Inflammatory macrophage treated with lipopolysaccharide for 4 hours (primary cell): ENCODE measurements at places on chromosomes 13 and 19.

DNA sequence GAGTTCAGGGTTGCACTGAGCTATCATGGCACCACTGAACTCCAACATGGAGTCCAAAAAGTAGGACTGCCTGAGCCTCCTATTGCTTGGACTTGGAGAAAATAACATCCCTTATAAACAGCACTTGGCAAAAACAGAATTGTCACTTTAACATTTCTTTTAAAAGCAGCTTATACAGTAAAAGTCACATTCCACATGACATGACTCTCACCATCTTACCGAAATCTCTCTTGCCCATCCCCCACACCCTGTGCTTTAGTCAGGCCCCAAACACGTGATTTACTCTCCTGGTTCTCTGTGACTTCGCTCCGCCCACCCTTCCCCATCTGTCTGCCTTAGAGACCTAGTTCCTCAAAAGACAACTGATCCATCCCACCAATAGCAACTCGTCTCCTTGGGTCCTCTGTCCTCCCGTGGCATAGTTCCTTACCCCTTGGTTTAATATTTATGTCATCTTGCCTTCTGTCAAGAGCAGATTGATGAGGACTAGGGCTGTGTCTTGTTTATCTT, 4.6 kb downstream of the SAFB start:
- DNase-seq: peak; percentile 97

DNA sequence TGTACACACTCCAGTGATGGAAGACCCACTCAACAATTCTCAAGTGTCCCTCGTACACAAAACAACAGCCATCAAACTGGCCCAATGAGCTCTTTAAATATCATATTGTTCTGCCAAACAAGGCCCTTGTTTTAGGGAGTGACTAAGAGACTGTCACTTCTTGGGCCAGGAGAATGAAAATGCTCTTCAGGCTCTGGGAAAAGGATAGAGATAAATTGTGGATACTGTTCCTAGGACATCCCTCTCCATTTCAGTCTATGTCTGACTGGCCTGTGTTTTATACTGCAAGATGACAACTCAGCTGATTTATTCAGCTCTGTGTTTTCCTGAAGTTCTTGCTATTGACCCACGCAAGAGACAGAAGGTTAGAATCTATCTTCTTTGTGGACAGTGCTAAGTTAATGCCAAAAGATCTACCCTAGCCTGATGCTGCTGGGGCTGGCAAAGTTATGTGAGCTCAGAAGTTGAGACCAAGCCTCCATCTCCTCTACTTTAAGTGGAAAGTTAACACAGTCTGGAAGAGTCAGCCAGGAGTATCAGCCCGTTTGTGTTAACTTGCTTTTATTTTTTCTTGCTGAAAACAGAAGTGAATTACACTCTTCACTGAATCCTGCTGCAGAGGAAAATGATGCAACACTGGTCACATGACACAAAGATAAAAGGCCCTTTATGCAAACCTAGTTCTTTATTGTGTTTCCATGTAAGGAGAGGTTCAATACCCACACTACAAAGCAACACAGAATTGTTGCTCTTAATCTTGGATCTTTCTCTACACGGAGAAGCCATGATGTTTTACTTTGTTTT, 14.6 kb downstream of the FRY start:
- DNase-seq: peak; percentile 78

GRCh38 chr13:28685892-28686291, 27.0 kb downstream of the POMP start:
- peak; percentile 35 for DNase-seq

DNA sequence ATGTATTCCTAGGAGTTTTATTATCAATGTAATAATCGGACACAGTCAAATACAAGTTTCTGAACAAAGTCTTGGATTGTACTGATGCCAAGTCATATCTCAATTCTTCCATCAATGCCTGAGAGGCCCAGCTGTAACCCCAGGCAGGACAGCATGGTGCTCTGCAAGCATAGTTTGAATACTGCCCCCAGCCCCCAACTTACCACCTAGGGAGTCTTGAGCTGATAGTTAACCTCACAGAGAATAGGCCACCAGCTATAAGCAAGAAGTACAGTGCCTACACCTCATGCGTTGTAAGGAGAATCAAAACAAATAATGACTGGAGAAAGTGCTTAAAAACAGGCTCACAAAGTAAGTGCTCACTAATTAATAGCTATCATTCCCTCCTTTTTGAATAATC, 2.7 kb downstream of the PROSER1 start:
- no peak for DNase-seq

DNA sequence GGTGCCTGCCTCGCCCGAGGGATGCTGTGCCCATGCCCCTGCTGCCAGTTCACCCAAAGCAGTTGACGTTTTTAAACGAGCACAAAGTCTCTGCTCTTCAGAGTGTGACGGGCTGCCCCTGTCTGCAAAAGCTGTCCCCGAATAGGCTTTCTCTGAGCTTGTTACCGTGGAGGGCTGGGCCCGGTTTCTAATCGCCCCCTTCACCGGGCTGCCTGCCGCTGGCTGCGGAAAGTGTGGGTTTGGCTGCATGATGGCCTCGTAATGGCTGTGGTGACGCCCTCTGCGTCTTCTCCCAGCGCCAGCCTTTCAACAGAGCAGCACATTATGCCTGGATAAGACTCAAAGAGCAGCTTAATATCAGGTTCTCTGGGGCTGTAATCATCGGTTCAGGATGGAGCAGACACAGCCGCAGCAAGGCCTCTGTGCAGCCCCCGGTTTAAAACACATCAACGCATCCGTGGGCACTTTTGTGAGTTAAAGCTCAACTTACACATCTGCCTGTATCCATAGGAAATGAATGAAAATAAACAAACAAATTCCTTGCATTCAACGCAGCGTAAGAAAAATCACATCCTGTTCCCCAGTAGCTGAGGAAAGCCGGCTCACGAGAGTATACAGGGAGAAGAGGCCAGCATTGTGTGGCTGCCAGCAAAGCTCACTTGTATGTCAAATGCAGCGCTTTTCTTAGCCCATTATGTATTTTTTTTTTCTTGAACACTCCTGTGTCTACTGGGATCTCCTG, 166.4 kb upstream of the SOX1 start:
- DNase-seq: no peak

GRCh38 chr19:56089344-56089743, 31.8 kb downstream of the ZNF787 start:
- no peak for DNase-seq

DNA sequence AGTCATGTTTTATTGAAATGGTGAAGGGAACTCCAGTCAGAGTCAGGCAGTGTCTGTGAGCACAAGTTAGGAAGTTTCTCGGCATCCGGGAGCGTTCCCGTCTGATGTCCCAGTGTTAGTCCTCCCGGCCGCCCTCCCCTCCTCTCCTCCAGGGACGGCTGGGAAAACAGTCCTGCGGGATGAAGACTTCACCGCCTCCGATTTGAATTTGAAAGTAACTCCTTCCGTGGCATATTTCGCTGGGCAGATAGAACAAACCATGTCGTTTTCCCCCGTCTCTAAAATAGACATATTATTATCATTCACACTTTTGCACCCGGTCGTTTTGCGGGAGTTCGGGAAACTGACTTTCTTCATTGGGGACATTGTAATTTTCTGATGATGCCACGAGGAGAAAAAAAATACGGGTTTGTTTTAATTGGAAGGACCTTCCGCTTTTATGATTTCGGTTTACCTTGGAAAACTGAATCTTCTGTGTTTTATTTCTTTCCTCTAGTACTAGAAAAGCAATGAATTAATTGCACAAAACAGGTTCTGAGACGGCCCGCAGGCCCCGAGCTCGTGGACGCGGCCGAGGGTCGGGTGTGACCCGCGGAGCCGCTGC, 76.6 kb downstream of the ZIC5 start:
- DNase-seq: no peak

- no peak for DNase-seq
Measured at GRCh38 chr19:53980539-53981375, 10.7 kb upstream of the CACNG6 start.

DNA sequence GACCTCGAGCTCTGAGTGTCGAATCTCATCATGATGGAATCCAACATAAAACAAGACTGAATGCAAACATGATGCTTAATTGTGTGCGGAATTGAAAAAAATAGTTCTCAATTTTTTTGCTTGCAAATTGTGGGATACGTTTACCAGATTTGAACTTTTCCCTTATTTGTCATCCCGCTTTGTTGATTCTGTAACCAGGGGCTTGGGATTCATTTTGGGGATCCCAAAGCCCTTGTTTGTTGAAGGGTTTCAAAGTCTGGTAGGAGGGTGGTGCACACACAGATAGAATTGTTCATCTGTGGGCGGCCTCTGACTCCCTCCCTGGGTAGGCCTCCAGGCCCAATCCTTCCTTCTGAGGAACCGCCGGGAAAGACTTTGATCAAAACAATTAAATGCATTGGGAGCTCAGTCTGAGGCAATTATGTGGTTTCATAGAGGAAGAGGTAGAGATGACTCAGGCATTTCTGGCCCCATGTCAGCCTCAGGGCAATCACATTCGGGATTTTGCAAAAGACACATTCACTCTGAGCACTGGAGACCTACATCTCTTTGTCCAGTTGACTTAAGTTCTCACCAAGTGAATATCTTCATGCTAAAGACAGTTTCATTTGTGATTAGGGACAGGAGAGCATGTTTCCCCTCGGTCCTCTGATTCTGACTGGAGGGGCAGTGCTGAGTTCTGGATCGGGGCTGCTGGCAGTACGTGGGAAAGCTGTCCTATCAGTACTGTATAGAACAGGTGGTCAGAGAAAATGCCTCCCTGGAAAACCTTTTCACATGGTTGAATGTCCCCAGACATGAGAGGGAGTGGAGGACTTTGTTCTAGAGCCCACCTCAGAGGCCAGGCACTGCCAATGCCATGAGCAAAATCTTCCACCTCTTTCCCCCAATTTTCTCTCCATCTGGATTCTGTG, 27.8 kb upstream of the IGFL4 start:
- peak; percentile 78 for DNase-seq

DNA sequence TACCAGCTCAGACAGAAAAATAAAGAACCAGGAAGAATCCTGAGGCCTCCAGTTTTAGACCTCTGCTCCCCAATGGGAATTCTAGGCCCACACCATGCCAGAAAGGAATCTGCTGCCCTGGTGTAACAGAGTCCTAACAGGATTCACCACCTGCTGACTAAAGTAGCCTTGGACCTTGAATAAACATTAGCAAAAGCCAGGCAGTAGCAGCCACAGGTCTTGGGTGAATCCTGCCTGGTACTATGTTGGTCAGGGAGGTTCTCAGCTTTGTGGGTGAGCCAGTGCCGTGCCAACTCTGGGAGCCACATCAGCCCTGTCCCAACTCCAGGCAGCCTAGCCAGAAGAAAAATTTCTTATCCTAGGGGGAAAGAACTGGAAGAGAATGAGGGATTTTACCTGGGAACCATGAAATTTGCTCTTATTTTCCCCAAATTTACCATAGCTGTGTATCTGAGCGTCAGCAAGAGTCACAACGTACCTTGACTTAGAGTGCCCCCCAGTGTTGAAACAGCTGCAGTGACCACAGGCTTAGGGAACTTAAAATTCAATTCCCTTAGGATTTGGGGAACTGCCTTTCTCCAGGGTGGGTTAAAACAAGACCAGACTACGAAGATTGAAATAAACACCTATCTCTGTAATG, 1895.6 kb upstream of the PRR20A start:
- DNase-seq: no peak

DNA sequence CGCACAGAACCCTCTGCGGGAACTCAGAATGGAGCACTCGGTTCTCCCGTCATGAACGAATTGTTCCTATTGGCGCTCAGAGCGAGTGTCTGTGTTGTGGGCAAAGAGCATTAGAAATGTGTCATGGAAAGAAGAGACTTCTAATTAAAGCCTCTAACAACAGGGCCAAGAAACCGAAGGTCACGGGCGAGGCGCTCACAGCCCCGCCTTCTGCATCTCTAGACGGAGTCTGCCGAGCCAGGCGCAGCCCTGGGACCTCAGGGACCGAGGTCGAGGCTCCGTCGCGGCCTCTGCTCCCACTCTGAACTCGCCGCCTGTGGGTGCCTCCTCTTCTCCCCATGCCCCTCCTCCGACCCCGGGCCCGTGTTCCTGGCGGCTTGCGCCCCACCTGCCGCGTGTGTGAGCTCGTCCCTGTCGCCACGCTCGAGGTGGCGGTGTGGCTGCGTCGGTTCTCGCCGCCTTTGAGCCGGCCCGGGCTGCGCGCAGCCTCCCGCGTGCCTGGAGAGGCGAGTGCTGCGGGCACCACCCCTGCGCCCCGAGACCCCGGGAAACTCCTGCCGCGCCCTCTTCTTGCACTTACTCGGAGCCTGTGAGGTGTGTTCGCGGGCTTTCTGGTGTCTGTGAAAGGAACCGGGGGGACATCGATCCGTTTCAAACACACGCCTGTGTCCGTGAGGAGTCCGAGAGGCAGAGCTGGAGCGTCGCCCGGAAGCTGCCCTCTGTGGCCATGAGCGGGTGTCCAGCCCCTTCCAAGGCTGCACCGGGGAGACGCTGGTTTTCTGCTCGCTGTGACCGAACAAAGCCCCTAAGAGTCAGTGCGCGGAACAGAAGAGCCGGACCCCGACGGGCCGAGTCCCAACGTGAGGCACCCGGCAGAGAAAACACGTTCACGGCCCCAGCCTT, 45.4 kb upstream of the SPACA7 start:
- no peak for DNase-seq

DNA sequence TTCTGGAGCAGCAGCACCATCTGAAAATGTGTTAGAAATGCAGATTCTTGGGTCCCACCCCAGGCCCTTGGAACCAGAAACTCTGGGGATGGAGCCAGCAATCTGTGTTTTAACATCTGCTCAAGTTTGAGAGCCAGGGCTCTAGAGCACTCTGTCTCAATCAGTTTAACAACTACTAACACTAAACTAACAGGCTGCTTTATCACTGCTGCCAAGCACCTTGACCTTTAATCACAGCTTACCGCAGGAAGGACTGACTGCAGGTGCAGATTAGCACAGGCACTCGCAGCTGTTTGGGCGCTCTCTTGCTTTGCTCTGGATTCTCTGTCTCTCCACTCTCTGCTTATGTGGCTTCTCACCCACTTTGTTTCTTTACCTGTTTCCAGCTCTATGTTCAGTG, 163.5 kb downstream of the MTUS2 start:
- DNase-seq: no peak

DNA sequence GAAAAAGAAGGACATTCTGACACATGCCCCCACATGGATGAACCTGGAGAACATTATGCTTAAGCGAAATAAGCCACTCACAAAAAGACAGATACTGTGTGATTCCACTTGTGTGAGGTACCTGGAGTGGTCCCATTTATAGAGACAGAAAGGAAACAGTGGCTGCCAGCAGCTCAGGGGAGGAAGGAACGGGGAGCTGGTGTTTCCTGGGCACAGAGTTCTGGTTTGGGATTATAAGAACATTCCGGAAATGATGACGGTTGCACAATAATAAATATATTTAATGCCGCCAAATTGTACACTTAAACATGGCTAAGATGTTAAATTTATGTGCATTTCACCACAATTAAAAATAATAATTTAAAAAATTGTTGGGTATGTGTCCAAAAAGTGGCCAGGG, 33.0 kb downstream of the SERP2 start:
- no peak for DNase-seq

DNA sequence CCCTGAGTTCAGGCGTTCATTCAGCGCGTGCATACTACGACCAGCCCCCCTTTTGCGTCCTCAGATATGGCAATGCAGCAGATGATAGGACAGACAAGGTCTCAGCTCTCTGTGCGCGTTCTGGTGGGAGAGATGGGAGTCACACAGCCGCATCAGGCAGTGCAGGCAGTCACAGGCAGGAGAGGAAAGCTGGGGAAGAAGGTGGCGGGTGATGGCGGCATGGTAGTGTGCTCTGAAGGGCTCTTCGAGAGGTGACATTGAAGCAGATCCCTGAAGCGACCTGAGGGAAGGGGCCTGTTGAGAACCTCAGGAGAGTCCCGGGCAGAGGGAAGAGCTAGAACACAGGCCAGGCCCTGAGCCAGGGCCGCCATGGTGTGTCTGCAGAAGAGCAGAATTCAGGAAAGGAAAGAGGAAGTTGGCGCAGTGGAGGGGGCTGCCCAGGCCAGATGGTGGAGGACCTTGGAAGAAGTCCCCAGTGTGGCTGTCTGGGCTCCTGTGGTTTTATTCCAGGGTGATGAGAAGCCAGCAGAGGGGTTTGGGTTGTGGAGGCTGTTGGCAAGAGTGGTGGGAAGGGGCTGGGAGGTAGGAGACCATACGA, 3.5 kb downstream of the USF2 start:
- peak; percentile 73 for DNase-seq
